Neural cell (in vitro differentiated cells): ENCODE measurements at places on chromosomes 6 and 20. TPM values are rescaled to one million over a fixed set of nuclear protein-coding genes. Genes with fewer than 3 reads are reported as not detected.

CCDC170 gene
- 0.15 TPM in 1 of 2 replicates, not detected in the other for polyA plus RNA-seq

SLC22A2 gene
- not detected in 2 replicates for polyA plus RNA-seq

BAK1 gene
- 15.4 and 21.9 TPM in 2 replicates for polyA plus RNA-seq

ARMH2 gene
- polyA plus RNA-seq, result 0.73 TPM in 1 of 2 replicates, not detected in the other

SIRPD gene
- not detected in 2 replicates for polyA plus RNA-seq

GPLD1 gene
- 11.0 and 14.3 TPM in 2 replicates for polyA plus RNA-seq
